ENCODE measurements at places on chromosomes 7 and 10.
A peak's percentile ranks its signal among the peaks of the same experiment; 100 is the strongest.

DNA sequence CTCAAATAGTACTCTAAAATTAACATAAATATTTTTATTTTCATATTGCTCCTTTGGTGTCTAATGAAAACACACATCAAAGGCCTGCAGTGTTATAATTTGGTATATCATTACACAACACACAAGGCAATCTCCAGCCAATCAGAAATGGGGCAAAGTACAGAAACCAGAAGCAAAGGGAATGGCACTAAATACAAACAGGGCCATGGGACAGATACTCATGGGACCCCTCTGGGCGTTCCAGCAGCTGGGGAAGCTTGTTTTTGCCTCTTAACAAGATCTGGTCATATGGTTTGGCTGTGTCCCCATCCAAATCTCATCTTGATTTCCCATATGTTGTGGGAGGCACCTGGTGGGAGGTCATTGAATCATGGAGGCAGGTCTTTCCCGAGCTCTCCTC lies 551.8 kb upstream of the NRP1 start:
- no peak for DNase-seq

DNA sequence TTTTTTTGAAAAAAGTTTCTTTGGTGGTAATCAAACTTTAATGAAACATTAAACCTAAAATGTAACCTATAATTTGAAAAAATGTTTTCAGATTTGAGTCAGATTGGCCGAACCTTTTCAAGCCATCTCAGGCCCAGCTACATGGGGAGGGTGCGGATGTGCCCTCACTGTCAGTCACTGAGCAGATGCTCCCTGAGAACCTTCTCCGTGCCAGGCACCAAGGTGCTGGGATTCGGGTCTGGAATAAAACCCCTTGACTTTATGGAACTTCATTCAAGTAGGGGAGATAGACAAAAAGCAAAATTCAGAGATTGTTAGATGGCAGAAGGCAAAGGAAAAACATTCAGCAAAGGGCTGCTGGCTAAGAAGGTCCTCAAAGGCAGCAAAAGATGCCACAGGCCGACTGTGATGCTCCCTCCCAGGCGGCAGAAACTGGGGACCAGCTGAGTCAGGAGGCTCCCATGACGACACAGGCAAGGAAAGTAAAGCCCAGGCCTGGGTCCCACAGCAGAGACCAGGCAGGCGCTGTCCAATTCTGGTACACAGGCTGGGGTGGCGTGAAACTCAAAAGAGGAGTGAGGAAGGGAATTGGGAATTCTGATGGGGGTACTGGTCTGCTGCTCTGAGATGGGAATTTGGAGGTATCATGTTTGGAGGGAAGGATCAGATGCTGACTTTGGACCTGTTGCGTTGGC lies 82.2 kb upstream of the DDC start:
- no peak for DNase-seq

DNA sequence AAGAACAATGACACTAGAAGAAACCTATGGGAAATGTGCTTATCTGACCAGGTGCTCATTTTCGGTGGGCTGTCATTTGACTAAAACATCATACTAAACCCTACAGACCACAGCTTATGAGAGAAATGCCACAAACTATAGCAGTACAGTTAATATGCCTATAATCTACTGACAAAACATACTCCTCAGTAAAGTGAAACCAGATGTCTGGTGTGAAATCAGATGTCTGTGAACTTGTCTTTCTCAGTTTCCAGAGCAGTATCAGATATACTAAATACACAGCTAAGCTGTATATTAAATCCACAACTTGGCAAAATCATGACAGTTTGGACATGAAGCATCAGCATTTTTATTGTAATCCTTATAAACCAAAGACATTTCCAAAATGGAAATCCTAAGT lies 3.3 kb downstream of the IMMP2L start:
- no peak for DNase-seq

- DNase-seq = peak; percentile 59
Observed at GRCh38 chr7:1749864-1750466, 79.9 kb downstream of the ELFN1 start.

DNA sequence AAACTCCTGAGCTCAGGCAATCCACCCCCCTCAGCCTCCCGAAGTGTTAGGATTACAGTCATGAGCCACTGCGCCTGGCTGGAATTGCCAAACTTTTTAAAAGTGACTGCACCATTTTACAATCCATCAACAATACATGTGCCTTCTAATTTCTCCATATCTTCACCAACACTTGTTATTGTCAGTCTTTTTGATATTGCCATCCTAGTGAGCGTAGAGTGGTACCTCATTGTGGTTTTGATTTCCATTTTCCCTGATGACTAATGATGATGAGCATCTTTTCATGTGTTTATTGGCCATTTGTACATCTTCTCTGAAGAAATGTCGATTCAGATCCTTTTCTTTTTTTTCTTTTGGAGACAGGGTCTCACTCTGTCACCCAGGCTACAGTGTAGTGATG lies 21.7 kb upstream of the STRIP2 start:
- DNase-seq = no peak

- DNase-seq = no peak
Observed at GRCh38 chr7:111516612-111517011, 45.7 kb downstream of the IMMP2L start.

DNA sequence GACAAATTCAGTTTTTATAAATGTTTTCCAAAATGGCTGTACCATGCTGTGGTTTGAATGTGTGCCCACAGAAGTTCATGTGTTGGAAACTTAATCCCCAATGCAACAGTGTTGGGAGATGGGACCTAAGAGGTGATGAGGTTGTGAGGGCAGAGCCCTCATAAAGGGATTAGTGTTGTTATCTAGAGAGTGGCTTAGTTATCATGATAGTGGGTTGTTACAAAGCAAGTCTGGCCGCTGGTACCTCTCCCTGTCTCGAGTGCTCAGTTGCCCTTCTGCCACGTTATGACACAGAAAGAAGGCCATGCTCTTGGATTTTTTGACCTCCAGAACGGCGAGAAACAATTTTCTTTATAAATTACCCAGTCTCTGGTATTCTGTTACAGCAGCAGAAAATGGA lies 119.0 kb downstream of the BTAF1 start:
- no peak for DNase-seq

- no peak for DNase-seq
Observed at GRCh38 chr7:96962221-96962885, 43.0 kb upstream of the DLX6 start.

DNA sequence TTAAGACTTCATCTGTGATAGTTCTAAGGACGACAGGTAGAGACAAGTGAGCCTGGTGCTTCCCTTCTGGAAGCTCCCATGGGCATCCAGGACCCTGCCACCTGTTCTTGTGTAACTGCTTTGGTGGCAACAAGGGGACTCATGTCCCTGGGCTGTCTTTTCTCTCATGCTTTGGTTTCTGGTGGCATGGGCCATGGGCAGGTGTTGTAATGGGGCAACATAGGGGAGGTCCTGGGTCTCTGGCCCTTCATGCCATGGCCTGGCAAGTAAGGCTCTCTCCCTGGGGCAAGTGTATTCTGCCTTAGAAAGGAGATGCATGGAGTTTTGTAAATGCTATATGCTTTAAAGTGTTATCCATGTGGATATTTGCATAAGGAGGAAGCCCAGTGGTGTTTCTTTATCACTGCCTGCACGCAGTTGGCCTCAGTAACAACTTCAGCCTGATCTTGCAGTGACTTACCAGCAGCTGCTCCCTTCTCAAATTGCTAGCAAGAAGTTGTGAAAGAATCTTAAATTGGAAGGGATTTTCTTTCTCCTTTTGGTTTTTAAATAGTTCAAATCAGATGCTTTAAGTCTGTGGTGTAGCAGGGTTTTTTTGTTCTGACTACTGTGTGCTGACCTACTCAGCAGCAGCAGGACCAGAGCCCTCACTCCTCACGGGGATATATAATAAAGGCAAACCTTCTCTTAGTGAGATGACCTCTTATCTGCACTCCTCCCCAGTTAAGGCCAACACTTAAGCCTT lies 39.9 kb downstream of the OGDH start:
- DNase-seq = no peak

DNA sequence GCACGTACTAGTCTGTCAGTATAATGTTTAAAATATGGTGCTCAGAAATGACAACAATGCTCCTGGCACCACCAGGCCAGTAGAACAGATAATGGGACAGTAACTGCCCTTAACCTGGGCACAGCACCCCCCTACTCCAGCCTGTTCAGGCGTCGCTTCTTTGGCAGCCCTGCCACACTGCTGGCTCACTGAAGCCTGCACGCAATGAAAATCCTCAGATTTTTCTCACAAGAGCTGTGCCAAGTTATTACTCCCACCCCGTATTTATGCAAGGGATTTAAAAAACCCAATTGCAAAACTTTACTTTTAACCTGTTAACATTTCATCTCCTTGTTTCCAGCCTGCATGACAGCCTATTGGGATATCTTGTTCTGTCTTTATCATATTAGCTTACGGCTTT lies 56.6 kb upstream of the LAMB1 start:
- DNase-seq = no peak

DNA sequence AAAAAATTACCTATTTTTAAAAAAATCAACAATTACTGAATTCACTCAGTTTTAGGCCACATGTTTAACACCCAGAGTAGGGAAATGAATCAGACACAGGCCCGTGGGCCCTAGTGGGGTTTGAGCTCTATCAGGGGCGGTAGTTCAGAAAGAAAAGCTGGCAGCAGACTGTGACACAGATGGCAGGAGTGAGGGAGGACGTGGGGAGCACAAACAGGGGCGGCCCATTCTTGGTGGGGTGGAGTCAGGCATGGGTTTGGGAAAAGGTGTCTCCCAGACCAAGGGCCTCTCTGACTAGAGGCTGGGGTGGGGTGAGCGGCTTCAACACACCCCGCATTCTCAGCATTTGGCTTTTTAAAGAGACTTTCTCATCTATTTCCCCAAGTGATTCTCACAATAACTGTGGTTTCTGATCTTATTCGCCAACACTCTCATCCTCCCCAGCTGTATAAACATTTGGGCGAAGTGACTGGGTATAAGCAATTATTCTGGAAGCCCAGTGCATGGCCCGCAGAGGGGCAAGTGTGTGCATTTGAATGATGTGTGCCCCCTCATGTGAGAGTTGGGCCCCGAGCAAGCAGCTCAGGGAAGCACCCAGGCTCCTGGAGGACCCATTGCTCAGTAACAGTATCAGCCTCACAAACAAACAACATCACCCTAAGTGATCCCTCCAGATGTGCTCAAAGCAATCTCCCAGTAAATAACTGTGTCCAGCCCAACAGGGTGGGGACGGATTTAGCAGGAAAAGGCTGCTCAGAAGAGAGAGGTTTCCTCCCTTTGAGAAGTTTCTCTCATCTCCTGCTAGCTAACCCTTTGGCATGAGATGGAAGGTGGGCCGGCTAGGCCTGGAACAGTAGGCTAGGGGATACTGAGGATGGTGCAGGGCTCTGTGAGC lies 437.6 kb upstream of the ZMIZ1 start:
- DNase-seq = peak; percentile 46

DNA sequence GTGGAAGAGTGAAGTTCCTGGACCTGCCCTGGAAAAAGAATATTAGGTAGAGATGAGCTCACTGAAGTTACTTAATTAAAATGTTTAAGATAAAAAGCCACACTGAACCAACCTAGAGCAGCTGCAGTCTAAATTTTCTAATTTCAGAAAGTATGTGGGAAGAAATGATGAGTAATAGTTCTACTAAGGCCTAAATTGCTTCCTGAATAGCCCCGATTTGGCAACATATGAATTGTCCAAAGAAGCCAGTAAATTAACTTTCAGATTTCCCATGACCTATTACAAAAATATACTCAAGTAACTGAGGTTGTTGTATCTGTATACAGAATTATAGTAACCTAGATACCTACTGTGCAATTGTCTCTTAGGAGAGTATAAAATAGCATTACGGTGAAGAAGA lies 312.6 kb downstream of the IPMK start:
- DNase-seq = no peak

GRCh38 chr10:61172182-61172926 lies 228.4 kb upstream of the RHOBTB1 start:
- no peak for DNase-seq

- no peak for DNase-seq
Observed at GRCh38 chr7:114530057-114530611, 115.5 kb downstream of the FOXP2 start.

- DNase-seq = no peak
Observed at GRCh38 chr7:25906003-25906402, 246.0 kb upstream of the NFE2L3 start.

- no peak for DNase-seq
Observed at GRCh38 chr7:49789736-49790135, 16.3 kb downstream of the VWC2 start.

GRCh38 chr7:802500-803242 lies 29.6 kb upstream of the SUN1 start:
- DNase-seq = peak; percentile 12

GRCh38 chr7:55533050-55533728 lies 39.1 kb downstream of the VOPP1 start:
- DNase-seq = no peak

DNA sequence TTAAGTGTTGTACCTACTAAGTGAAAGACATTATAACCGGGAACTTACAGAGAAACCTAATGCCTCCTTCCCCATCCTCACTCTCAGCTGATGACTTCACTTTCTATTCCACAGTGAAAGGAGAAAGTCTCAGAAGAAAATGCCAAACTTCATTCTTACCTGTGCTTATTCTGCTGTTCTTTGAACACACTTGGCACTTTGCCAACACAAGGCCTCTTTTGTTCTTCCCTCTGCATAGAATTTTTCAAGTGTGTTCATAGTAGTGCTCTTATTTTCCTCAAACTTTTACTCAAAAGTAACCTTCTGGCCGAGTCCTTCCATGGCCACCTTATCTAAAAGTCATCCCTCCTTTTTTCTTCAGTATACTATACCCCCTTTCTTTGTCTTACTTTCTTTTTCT lies 59.4 kb upstream of the ETV1 start:
- DNase-seq = no peak

- no peak for DNase-seq
Observed at GRCh38 chr10:92268748-92269147, 22.1 kb downstream of the CPEB3 start.

DNA sequence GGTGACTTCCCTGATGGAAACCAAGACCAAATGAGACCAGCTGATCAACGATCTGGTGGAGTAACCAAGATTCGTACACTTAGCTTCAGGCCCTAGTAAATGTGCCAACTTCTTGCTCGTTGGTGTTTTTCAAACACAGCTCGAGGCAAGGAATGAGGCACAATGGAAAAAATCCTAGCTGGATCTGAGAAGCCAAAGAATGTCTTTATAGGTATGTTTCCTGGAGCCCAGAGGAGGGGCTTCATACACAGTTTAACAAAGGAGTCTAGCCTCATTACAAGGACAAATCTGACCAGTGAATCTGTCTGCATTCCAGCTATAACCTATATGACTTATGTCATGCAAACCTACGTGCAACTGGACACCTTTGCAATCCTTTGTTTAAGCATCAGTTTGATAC lies 3.7 kb downstream of the COL17A1 start:
- no peak for DNase-seq

GRCh38 chr7:158814637-158815036 lies 14.7 kb downstream of the ESYT2 start:
- no peak for DNase-seq

Measured in left cardiac atrium (tissue), 4 donors.